Brain (organoid and tissue), 16 donors: ENCODE measurements at places on chromosomes 1 and 21.
A peak's percentile ranks its signal among the peaks of the same experiment; 100 is the strongest.

GRCh38 chr1:214638997-214639396, 36.0 kb downstream of the CENPF start:
- no peak for DNase-seq

- no peak for DNase-seq
These were observed 1.2 kb upstream of the CPT2 start for GRCh38 chr1:53195246-53196016.

GRCh38 chr1:45573231-45573804, 10.5 kb upstream of the NASP start:
- DNase-seq, result no peak

DNA sequence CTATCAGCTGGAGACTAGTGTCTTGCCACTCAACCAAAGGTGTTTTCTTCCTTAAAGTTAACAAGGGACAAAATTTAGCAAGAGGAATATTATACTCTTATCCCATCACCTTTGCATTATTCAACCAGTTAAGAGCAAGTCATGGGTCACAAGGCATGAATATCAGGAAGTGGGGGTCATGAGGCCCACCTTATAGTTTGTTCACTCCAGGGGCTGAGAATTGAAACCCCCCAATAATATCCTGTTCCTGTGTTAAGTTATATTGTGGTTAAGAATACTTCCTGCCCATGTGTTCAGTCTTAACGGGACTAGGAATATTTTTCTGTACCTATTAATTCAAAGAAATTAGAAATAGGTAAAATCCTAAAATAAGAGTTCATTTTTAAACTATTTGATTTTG, 239.7 kb downstream of the S1PR1 start:
- DNase-seq, result no peak

DNA sequence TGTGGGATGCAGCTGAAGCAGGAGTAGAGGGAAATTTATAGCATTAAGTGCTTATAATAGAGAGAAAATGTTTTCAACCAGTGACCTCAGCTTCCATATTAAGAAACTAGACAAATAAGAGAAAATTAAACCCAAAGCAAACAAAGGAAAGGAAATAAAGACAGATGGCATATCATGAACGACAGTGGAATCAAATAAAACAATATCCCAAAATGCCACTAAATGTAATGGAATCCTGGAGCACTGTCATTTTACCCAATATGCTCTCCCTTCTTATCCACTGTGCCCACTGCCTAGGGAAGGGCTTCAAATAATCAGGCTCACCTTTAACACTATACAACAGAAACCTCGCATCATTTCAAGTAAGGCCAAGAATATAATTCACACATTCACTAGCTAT, 12.4 kb upstream of the CCN1 start:
- no peak for DNase-seq

GRCh38 chr1:44780583-44781121, 5.3 kb downstream of the RPS8 start:
- DNase-seq, result no peak

DNA sequence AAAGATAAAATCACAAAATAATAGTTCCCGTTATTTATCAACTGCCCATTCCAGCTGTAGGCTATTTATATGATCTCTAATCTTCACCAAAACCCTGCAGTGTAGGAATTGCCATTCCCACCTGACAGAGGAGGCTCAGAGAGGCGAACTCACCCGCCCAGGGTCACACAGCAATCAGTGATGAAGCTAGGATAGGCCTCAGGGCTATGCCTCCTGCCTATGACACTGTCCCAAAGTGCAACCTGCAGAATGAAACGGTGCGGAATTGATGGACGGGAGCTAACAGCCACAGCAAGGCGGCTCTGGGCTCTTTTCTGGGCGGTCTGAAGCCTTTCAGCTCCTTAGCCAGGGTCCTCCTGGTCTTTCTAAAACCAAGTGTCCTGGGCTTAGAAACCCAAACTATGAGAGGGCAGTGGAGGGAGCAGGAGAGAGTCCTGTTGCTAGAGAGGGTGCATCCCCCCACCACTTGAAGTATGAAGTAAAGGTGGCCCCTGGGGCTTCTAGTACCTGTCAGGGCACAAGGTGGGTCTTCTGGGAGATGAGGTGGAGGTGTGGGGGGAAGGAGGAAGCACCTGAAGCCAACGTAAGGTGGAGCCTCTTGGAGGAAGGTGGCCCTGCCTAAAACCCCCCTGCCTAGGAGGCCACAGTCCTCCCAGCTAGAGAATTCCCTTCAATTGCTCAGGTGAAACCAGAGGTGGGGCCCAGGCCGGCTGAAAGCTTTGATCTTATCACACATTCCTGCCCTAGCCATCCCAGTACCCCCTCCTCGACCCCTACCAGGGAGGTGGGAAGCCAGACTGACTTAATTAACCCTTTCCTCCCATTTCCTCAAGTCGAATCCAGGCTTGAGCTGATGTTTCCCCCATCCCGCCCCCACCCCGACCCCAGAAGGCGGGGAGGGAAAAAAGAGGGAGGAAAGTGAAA, 14.8 kb downstream of the HSPG2 start:
- DNase-seq, result no peak

GRCh38 chr1:87182611-87183010, 146.1 kb upstream of the LMO4 start:
- no peak for DNase-seq

- DNase-seq, result no peak
These were observed 75.0 kb downstream of the SSBP3 start for GRCh38 chr1:54331091-54331772.

DNA sequence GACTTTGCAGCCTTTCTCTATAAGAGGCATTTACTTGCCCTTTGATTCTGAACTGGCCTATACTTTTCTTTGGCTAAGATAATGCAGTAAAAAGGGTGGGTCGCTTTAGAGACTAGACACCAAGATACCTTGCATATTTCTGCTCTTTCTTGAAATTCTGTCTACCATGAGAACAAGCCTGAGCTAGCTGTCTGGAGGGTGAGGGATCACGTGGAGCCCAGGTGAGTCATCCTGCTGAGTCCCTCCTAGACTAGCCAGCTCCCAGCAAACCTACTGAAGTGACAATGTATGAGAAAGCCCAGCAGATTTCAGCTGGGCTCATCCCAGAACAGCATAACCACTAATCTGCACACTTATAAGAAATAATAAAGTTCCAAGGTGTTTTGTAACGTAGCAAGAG, 408.0 kb upstream of the KAZN start:
- DNase-seq, result no peak

- DNase-seq, result no peak
These were observed 127.5 kb upstream of the C1orf174 start for GRCh38 chr1:4027492-4028138.

DNA sequence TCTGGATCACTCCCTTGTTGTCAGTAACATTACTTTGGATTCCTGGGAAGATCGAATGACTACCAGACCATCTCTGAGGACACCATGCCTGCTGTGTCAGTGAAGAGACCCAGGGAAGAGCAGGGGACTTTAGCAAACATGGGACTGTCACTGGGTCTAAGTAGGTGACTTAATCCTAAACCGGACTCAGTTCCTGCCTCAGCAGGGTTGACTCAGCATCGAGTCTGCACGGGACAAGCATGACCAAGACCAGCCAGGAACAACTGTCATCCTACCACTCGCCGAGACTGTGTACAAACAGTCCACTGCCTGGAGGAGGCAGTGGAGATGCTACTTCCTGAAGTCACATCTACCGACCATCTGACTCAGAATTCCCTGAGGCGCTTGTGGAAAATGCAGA, 53.2 kb upstream of the RAB4A start:
- DNase-seq, result no peak

GRCh38 chr1:163896001-163896400, 574.2 kb downstream of the NUF2 start:
- no peak for DNase-seq

- peak; percentile 73 for DNase-seq
These were observed 49.2 kb upstream of the IGSF21 start for GRCh38 chr1:18058206-18058921.

DNA sequence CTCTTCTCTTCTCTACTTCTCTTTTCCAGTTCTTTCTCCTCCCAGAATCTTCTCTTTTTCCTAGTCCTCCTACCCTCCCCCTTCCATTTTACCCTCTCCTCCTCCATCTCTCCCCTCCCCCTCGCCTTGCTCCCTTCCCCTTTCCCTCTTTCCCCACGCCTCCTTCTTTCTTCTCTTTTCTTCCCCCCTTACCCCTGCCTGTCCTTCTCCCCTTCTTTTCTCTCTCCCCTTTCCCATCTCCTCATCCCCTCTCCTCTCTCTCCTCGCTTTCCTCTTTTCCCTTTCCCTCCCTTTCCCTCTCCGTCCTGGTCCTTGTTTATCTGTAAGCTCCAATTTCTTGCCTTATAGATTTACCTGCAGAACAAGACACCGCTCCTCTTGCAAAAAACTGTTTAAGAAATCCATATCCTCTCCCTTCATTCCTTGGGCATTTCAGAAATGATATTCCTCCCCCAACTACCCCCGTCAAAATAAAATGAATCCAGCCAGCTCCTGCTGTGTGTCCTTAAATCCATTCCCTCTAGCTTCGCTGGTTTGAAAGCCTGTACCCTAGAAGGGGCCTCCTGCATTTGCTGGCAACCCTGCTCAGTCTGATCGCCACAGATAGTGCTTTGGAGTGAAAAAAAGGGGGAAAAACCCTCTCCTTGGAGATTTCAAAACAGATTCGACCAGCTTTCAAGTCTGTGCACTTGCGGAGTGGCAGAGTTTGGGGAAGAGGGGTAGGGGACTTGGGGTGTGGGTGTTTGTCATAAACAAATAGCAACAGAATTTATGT, 89.4 kb downstream of the PAPPA2 start:
- DNase-seq, result peak; percentile 65

DNA sequence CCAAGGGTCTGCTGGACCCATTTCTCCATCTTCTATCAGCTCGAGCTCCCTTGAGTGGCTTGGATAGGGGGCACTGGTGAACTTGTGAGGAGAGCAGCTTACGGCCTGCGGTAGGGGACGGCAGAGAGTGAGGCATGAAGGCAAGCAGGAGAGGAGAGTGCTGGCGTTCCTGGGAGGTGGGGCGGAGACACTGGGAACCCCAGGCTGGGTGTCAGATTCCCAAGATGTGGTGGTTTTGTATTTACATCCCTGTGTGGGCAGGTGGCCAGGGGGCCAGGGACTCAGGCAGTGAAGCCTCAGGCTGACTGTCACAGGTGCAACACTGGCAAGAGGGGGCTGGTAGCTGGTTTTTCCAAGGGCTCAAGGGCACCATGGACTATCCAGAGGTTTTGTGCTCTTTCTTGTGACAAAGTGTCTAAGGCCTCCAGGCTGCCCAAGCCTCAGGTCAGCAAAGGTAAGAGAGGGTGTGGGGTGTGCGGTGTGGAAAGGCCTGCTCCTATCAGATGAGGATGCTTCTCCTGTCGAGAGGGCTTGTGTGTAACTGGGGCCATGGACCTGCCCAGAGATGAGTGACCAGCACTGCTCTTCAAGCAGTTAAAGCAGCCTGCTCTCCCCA, 45.1 kb upstream of the ROR1 start:
- DNase-seq, result no peak

GRCh38 chr1:187474336-187474735, 645.6 kb downstream of the PLA2G4A start:
- DNase-seq, result peak; percentile 29

DNA sequence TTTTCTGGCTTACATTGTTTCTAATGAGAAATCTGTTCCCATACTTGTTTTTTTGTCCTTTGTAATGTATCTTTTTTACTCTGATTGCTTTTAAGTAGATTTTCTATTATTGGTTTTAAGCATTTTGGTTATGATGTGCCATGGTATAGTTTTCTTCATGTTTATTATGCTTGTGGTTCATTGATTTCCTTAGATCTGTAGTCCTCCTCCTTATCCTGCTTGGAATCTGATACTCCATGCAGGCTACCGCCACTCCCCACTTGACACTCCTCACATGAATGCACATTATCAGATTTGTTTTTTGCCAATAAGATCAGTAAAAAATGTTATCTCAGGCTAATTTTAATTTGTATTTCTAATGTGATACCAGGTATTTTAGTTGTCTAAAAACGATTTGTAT, 20.8 kb downstream of the UROD start:
- no peak for DNase-seq
